Globus pallidus (tissue), 1 donor: ENCODE measurements at places on chromosomes 13 and 19.
A peak's percentile ranks its signal among the peaks of the same experiment; 100 is the strongest.

DNA sequence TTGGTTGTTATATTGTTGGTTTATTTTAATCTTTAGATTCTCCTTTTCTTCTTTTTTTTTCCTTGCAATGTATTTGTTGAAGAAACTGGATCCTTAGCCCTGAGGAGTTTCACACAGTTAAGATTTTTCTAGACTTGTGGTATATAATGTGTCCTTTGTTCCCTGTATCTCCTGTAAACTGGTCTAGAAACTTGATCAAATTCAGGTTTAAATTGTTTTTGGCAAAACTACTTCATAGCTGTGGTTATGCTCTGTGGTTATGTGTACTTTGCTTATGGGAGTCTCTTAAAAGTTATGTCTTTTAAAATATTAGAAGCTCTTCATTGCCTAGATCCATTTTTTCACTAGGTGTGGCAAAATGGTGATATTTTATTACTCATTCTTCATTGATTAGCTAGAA, 3.7 kb upstream of the MTRF1 start:
- no peak for DNase-seq

- peak; percentile 38 for DNase-seq
These were observed 69.8 kb downstream of the LRCH1 start for GRCh38 chr13:46622630-46623256.

DNA sequence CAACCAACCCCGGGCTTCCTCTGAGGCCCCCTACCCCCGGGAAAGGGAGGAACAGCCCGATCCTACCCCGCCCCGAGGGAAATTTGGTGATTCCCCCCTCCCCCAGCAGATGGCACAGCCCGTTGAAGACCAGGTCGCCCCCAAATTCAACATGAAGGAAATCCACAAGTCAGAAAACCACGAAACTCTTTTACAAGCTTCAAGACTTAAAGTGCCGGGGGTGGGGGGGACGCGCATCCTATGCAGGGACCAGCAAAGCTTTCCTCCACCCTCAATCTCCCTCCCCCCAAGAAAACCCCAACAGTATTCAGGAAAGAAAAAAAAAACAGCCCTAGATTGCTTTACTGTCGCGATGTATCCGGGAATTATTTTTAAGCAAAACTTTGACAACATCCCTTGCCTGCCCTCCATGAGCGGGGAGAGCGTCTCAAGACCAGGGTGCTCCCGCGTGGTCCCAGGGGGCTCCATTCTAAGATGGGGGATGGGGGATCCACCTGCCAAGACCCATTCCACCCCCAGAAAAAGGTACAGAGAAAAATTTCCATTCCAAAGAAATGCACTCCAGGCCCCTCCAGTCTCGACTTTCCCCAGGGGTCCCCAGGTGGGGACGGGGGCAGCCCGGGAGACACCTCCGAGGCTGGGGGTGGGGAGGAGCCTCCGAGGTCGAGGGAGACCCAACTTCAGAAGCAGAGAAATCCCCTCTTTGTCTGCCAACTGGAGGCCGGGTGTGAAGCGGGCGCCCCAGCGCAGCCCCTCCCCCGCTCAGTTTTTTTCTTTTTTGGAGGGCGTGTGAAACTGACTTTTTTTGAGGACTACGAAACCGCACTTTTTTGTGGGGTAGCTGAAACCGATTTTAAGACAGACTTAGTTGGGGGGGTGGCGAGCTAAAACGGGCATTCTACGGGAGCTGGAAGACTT, 1.5 kb downstream of the TCF3 start:
- DNase-seq: no peak

- peak; percentile 25 for DNase-seq
These were observed 6.3 kb downstream of the ARGLU1 start for GRCh38 chr13:106561551-106562170.

DNA sequence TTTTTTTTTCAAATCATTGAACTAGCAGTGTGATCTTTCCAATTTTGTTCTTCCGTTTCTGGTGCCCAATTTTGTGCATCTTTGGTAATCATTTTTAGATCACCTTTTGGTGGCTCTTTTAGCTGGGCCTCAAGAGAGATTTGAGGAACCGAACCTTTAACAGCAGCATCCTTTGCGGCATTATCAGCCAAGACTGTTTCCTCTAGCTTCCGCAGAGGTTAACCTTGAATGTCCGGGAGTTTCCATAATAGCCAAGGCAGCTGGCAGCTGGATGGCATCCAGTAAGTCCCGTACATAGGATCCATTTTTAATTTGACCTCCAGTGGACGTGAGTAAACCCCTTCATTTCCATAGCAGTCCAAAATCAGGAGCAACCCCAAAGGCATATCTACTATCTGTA, 9.6 kb downstream of the IRGC start:
- DNase-seq: no peak

DNA sequence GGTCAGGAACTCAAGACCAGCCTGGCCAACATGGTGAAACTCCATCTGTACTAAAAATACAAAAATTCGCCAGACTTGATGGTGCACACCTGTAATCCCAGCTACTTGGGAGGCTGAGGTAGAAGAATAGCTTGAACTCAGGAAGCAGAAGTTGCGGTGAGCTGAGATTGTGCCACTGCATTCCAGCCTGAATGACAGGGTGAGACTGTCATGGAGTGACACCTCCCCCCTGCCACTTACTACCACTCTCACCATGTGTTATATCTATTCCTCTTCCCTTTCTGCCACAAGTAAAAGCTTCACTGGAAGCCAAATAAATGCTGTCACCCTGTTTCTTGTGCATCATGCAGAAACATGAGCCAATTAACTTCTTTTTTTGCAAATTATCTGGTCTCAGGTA, 10.6 kb upstream of the CEACAM4 start:
- no peak for DNase-seq

DNA sequence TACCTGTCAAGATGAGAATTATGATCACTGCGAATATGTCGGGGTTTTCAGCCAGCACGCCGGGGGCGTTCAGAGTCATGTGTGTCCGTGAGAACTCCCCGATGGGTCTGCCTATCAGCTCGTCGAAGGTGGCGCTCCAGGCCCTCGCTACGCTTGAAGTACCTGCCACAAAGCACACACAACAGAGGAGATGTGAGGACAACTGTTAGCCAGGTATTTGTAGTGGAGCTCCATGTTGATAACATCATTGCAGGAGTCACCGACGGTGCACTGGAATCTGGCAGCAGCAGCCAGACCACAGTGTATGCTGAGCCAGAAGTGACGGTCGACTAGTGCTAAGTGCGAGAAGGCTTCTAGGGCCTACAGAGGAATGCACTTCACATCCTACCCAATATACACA, 62.7 kb downstream of the SLC7A1 start:
- DNase-seq: no peak
